ENCODE measurements at places on chromosomes 12 and 14. TPM values are rescaled to one million over a fixed set of nuclear protein-coding genes. Genes with fewer than 3 reads are reported as not detected.

The TAS2R10 gene
- not detected for total RNA-seq

The RAD51B gene
- 25.1 TPM for total RNA-seq

The FOXN4 gene
- not detected for total RNA-seq

- H3K4me3 ChIP-seq = no peak overlapping the region
- peaks cover 12% of the 10 kb centered on the region for H3K4me1 ChIP-seq
- H3K36me3 ChIP-seq = no peaks in the 10 kb centered on the region
- no peak overlapping the region for H3K27ac ChIP-seq
- no peak for DNase-seq
- no peaks in the 10 kb centered on the region for H3K27me3 ChIP-seq
Observed at GRCh38 chr12:19896041-19896440, 456.7 kb downstream of the AEBP2 start.

GRCh38 chr12:69511016-69511415 is 40.8 kb downstream of the FRS2 start:
- no peak for DNase-seq
- H3K27ac ChIP-seq = no peak overlapping the region
- H3K4me1 ChIP-seq = peaks cover 36% of the 10 kb centered on the region
- H3K36me3 ChIP-seq = no peaks in the 10 kb centered on the region

DNA sequence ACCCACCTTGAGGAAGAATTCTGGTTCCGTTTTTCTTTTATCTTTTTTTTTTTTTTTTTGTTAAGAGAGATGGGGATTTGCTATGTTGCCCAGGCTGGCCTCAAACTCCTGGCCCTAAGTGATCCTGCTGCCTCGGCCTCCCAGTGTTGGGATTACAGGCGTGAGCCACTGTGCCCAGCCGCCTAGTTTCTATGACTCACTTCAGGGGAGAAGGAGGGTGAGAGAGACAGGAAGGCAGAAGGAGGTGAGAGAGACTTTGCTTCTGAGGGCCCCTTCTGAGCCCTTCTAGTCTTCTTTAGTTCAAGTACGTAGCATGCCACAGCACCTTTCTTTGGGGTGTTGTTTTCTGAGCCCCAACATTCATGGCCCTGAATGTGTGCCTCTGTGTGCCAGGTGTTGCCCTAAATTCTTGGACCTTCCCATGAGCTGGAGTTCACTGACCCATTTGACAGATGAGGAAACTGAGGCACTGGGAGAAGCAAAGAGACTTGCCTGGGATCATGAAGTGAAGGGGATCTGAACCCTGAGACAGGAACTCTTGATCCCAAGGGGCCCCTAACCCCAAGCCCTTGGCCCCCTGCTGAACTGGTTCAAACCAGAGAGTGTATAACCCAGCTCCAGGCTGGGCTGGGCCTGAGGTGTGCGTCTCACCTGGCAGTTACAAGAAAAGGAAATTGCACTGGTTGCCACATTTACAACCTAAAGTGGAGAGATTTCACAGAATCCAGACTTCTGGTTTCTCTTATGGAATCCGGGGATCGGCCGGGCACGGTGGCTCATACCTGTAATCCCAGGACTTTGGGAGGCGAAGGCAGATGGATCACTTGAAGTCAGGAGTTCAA is 20.8 kb downstream of the SH2B3 start:
- H3K4me1 ChIP-seq = peaks cover 58% of the 10 kb centered on the region
- H3K4me3 ChIP-seq = peak overlapping the region; percentile 40
- peak; percentile 14 for DNase-seq
- H3K27ac ChIP-seq = peak overlapping the region; percentile 66

- H3K27me3 ChIP-seq = no peaks in the 10 kb centered on the region
- no peaks in the 10 kb centered on the region for H3K36me3 ChIP-seq
- no peaks in the 10 kb centered on the region for H3K4me1 ChIP-seq
- no peak overlapping the region for H3K4me3 ChIP-seq
- DNase-seq = no peak
Observed at GRCh38 chr14:28931999-28932398, 165.4 kb downstream of the FOXG1 start.

- H3K27ac ChIP-seq = no peak overlapping the region
- no peak overlapping the region for H3K4me3 ChIP-seq
- peaks cover 38% of the 10 kb centered on the region for H3K27me3 ChIP-seq
- H3K36me3 ChIP-seq = peaks cover 6% of the 10 kb centered on the region
- DNase-seq = no peak
Observed at GRCh38 chr12:116919247-116919661, 8.5 kb downstream of the FBXW8 start.

- no peaks in the 10 kb centered on the region for H3K4me1 ChIP-seq
- no peak overlapping the region for H3K4me3 ChIP-seq
- no peaks in the 10 kb centered on the region for H3K27me3 ChIP-seq
- H3K36me3 ChIP-seq = no peaks in the 10 kb centered on the region
- H3K27ac ChIP-seq = no peak overlapping the region
- DNase-seq = no peak
Observed at GRCh38 chr14:39781466-39781865, 349.2 kb upstream of the FBXO33 start.

DNA sequence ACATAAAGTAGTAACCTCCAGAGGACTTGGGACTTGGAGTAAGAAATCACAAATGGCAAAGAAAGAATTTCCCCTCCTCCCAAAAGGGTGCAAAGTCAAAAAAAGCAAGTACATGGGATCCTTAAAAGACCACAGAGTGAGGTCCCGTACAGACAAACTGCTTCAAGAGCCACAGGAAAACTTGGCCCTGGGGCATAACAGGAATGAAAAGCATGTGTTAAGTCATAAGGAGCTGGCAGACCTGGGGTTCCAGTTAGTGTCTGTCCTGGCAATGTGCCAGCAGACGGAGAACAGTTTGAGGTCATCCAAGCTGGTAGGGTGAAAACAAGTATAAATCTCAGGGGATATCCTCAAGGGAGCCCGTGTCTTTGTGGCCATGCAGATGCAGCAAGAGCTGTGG is 73.2 kb downstream of the HSD17B6 start:
- H3K4me1 ChIP-seq = peaks cover 19% of the 10 kb centered on the region
- H3K27ac ChIP-seq = no peak overlapping the region
- H3K36me3 ChIP-seq = no peaks in the 10 kb centered on the region
- DNase-seq = no peak
- no peak overlapping the region for H3K4me3 ChIP-seq

- no peak overlapping the region for H3K27ac ChIP-seq
- H3K4me1 ChIP-seq = peaks cover 2% of the 10 kb centered on the region
- H3K36me3 ChIP-seq = peaks cover 51% of the 10 kb centered on the region
- no peak overlapping the region for H3K4me3 ChIP-seq
- DNase-seq = no peak
- H3K27me3 ChIP-seq = no peaks in the 10 kb centered on the region
Observed at GRCh38 chr12:116009805-116010204, 267.7 kb downstream of the MED13L start.

DNA sequence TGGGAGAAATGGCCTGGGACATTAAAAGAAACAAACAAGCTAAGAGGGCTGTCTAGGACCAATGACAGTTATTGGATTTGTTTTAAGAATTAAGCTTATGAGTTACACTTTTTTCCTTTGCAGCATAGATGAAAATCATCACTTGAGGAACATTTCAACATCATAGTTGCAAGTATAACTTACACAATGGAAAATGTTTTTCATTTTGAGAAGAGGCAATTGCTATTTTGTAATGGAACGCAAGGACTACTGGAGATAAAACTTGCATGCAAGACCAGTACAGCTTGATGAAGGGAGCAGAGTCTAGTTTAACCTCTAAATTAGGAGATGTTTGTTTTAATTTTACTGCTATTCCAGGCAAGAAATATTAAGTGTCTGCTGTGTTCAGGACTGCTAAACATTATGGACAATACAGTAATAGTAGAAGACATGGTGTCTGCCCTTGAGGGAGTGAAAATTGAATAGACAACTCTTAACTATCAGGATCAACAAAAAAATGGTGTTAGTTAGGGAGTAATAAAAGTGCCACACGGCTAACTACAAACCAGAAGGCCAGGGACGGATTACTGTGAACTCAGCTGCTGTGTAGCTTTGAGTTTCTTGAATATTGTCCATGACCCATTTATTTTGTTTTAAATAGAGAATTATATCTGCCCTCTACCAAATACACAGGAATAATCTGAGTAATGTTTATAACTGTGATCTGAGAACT is 374.5 kb downstream of the RAD51B start:
- no peak overlapping the region for H3K4me3 ChIP-seq
- peaks cover 3% of the 10 kb centered on the region for H3K27me3 ChIP-seq
- no peaks in the 10 kb centered on the region for H3K36me3 ChIP-seq
- H3K27ac ChIP-seq = no peak overlapping the region
- peaks cover 5% of the 10 kb centered on the region for H3K4me1 ChIP-seq
- DNase-seq = no peak

GRCh38 chr12:124442281-124442680 is 125.1 kb downstream of the NCOR2 start:
- no peak for DNase-seq
- H3K36me3 ChIP-seq = peaks cover 27% of the 10 kb centered on the region
- no peak overlapping the region for H3K27ac ChIP-seq
- no peaks in the 10 kb centered on the region for H3K4me1 ChIP-seq
- no peak overlapping the region for H3K4me3 ChIP-seq
